H9 (cell line): ENCODE measurements at places on chromosomes 11 and 22.

- no peak for DNase-seq
These were observed 34.6 kb downstream of the SPECC1L start for GRCh38 chr22:24305260-24305692.

- DNase-seq = no peak
These were observed 324.1 kb upstream of the NCAM1 start for GRCh38 chr11:112637076-112637475.

GRCh38 chr22:49099496-49100124, 728.1 kb downstream of the BRD1 start:
- DNase-seq = no peak

DNA sequence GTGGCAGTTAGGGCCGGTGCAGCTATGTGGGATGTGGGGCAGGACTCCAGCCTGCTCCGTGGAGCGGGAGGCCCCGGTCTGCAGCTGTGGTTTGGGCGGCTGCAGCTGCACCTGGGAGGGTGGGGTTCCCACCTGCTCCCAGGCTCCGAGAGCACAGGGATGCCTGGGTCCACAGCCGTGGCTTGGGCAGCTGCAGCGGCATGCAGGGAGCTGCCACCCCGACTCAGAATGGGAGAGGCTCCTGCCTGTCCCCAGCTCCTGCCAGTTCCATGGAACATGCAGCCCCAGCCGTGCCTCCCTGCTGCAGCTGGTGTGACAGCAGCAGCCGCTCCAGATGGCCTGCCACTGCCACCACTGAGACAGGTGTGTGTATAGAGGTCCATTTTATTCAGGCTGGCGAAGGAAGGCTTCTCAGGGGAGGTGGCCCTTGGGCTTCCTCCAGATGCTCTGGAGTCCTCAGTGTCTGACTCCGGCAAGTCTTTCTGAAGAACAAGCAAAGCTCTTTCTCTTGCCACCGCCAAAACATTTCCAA, 21.8 kb upstream of the UPK3A start:
- DNase-seq = no peak

GRCh38 chr11:117279711-117280376, 11.3 kb upstream of the BACE1-AS start:
- no peak for DNase-seq

- DNase-seq = no peak
These were observed 22.8 kb downstream of the MYO7A start for GRCh38 chr11:77150836-77151235.

DNA sequence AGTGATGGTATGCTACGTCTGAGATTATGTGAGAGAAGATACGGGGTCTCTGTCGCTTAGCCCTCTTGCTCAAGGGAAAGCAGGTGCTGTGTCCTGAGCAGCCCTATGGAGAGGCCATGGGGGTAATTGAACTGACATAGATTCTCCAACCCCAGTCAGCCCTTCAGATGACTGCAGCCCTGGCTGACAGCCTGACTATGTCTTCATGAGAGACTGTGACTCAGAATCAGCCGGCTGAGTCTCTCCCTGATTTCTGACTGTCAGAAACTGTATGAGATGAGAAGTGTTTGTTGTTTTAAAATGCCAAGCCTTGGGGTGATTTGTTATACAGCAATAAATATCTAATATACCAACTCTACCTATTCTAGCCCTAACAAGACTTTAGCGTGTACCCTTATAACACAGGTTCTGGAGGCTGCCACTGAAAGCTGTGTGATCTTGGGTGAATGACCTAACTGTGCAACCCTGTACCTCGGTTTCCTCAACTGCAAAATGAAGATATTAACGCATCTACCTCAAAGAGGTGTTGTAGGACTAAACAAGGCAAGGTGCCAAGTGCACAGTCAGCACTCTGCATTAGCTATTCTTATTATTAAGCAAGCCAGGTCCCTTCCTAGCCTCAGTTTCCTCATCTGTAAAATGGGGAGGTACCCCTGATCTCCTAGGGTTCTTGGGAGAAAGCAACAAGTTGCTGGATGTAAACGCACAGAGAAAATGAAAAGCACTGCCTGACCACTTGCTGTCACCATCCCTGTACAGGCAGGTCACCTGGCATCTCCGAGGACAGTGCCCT, 24.9 kb downstream of the SLC43A1 start:
- DNase-seq = no peak
